ENCODE measurements at places on chromosomes 2 and 18. TPM values are rescaled to one million over a fixed set of nuclear protein-coding genes. Genes with fewer than 3 reads are reported as not detected.
A peak's percentile ranks its signal among the peaks of the same experiment; 100 is the strongest.

The CCDC148 gene
- total RNA-seq: not detected

The SNED1 gene
- total RNA-seq: 32.6 TPM

The MROH2A gene
- total RNA-seq: not detected

The INPP5D gene
- total RNA-seq: 163 TPM

The MRPL44 gene
- 32.5 TPM for total RNA-seq

The DOCK10 gene
- 223 TPM for total RNA-seq

The GRHL1 gene
- total RNA-seq: 2.0 TPM

The ANKRD62 gene
- total RNA-seq: not detected

The ANKRD23 gene
- 15.5 TPM for total RNA-seq

The HS1BP3 gene
- 17.2 TPM for total RNA-seq

The IWS1 gene
- total RNA-seq: 40.8 TPM

The MOCOS gene
- total RNA-seq: 0.25 TPM

The ABCB11 gene
- total RNA-seq: not detected

The SNTG2 gene
- not detected for total RNA-seq

The UGT1A1 gene
- not detected for total RNA-seq

The EIF2AK2 gene
- total RNA-seq: 136 TPM

The DSC3 gene
- not detected for total RNA-seq

The MPP4 gene
- total RNA-seq: not detected

- DNase-seq: no peak
Observed at GRCh38 chr2:159108181-159108893, 139.9 kb downstream of the TANC1 start.

DNA sequence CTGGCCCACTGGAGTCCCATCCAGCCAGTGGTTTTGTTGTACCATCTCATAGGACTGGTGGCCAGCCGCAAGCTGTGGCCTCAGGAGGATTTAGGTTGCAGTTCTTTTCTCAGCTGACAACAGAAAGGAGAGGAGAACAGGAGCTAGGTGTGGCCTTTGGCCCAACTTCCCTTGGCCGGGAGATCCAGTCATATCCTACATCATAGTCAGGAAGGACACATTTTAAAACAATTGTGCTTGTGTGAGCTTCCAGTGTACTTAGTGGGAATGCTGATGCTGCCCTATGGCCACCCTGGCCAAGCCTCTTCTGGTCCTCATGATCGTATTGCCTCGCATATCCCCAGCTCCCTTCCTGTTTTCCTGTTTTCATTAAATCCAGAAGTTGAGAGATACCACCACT lies 98.1 kb downstream of the WDSUB1 start:
- no peak for DNase-seq

DNA sequence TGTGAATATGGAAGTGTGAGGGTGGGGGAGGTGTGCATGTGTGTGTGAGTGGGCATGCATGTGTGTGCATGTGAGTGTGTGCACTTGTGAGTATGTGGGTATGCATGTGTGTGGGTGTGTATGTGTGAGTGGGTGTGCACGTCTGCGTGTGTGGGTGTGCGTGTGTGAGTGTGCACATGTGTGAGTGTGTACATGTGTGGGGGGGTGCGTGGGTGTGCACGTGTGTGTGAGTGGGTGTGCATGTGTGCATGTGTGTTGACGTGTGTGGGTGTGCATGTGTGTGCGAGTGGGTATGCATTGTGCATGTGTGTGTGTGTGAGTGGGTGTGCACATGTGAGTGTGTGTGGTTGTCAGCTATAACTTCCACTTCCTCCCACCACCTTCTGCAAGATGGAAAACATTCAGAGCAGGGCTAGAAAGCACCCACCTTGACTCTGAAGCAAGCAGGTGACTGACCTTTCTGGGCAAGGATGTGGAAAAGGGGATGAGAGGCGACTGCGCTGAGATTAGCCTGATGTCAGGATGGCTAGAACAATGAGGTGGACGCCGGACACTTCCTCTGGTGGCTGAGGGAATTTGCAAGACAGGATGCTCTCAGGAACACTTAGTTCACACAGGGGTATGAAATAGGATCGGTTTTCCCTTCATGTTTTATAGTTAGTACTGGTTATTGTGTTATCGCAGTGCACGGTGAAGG lies 103.6 kb downstream of the ACKR3 start:
- no peak for DNase-seq

GRCh38 chr2:62197011-62197924 lies 1.4 kb downstream of the B3GNT2 start:
- peak; percentile 49 for DNase-seq

- no peak for DNase-seq
Observed at GRCh38 chr18:40868110-40868858, 1086.8 kb upstream of the PIK3C3 start.

DNA sequence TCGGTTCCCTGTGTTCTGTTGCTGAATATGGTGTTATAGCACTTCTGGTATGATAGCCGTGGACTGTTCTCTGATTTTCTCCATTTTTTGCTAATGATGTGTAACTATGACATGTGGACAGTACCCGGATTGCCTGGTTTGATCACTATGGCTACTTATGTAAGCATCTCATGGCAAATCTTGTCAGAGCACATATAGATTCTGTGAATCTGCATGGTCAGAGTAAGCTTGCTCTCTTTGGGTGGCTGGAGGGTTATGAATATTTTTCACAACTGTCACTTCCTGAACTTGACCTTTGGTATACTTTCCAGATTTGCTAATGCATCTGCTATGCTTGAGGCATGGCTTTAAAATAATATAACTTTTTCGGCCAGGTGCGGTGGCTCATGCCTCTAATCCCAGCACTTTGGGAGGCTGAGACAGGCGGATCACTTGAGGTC lies 36.8 kb upstream of the ATP8B1 start:
- no peak for DNase-seq

DNA sequence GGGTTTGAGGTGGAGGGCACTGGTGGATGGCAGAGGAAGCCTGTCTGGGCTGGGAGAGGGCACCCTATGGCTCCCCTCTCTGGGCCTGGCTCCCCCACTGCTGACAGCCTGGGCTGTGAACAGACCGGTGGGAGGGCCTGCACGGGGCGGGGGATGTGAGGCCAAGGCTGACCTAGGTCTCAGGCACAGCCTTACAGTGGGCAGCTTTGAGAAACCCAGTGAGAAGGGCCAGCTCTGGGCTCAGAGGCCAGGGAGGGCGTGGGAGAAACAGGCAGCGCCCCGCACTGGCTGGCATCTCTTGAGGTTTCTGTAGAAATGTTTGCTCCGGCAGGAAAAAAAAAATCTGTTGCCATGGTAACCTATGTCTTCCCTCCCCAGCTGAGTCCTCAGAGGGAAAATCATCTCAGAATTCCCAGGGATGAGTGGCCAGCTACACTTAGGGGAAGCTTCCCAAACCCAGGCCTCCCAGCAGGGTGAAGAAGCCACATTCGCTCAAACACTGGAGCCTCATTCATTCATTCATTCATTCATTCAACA lies 71.7 kb upstream of the TAF1B start:
- no peak for DNase-seq

GRCh38 chr2:222734703-222735014 lies 63.2 kb downstream of the MOGAT1 start:
- DNase-seq: no peak

- no peak for DNase-seq
Observed at GRCh38 chr2:60319031-60319547, 234.4 kb downstream of the BCL11A start.

GRCh38 chr18:33781429-33781828 lies 203.4 kb downstream of the ASXL3 start:
- no peak for DNase-seq

GRCh38 chr18:40911041-40911440 lies 1044.0 kb upstream of the PIK3C3 start:
- no peak for DNase-seq

- DNase-seq: no peak
Observed at GRCh38 chr18:7237673-7238272, 6.9 kb downstream of the LRRC30 start.

DNA sequence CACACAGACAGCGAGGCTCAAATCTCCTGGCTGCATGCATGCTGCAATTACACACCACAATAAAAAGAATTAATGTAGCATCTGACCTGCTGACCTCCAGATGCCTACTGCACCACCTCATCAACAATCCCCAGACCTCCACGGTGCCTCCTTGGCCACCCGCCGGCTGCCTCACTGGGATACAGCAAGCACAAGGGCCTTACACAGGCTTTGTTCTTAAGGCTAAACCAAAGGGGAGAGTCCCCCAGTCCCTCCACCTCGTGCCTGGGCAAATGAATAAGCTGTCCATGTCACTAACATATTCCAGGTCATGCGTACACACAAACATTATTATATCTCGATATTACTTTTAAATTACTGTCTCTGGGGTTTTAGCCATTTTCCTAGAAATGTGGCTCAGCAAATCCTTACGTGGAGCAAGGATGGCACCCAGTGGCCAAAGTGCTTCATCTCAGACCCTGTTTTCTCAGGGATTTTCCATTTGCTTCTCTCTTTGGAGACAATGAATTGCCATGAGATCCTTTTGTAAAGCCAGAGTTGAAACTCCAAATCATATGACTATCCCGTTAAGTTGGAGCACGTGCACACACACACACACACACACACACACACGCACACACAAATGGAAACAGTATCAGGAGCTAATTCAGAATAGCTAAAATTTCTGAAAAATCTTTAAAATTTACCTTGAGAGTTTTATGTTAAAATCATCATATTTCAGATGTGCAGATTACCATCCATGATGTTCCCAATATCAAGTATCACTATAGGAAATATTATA lies 313.8 kb downstream of the PDE11A start:
- no peak for DNase-seq

GRCh38 chr2:149019768-149020167 lies 18.7 kb upstream of the LYPD6B start:
- no peak for DNase-seq

- no peak for DNase-seq
Observed at GRCh38 chr2:236894791-236895190, 190.9 kb upstream of the COPS8 start.

GRCh38 chr2:152815634-152816257 lies 97.3 kb downstream of the ARL6IP6 start:
- DNase-seq: no peak

DNA sequence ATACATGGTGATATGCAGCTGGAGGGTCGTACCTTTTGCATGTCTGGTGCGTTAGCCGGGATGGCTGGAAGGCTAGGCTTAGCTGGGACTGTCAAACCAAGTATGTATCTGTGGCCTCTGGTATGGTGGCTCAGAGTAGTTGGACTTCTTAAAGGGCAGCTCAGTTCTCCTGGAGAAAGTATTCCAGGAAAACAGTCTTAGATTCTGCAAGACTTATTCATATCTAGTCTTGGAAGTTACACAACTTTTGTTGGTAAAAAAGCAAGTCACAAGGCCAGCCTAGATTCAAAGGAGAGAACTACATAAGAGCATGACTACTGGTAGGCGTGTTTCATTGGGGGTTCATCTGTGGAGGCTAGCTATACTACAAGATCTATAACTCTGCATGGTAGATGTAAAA lies 45.5 kb downstream of the EML4 start:
- DNase-seq: no peak

GRCh38 chr2:191020742-191021381 lies 6.9 kb upstream of the STAT1 start:
- DNase-seq: peak; percentile 38

DNA sequence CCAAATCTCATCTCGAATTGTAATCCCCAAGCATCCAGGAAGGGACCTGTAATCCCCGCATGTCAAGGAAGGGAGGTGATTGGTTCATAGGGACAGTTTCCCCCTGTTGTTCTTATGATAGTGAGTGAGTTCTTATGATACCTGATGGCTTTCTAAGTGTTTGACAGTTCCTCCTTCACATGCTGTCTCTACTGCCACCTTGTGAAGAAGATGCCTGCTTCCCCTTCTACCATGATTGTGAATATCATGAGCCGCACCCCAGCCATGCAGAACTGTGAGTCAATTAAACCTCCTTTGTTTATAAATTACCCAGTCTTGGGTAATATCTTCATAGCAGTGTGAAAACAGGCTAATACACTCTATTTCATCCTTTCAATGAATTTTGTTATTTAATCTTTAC lies 446.7 kb downstream of the RNF144A start:
- DNase-seq: no peak

DNA sequence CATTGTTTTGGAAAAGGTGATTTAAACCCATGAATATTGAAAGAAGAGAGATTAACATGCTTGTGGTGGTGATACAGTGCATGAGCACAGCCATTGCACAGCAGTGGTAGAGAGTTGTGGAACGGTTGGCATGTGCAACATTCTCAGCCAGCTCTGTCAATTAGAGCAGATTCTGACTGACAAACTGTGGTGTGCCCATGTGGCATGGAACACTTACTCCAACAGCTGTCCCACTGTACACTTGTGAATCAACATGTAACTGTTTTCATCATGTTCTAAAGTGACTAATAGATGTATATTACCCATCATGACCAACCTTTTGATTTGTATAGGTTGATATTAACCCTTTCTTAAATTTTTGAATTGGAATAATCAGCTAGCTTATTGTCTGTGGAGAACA lies 55.6 kb downstream of the PKP4 start:
- DNase-seq: no peak

GRCh38 chr18:692824-693223 lies 19.6 kb downstream of the ENOSF1 start:
- no peak for DNase-seq

- DNase-seq: no peak
Observed at GRCh38 chr2:15313657-15314056, 247.5 kb downstream of the NBAS start.

- DNase-seq: no peak
Observed at GRCh38 chr2:9210030-9210429, 3.4 kb downstream of the ASAP2 start.

GRCh38 chr2:168466834-168467565 lies 10.9 kb downstream of the CERS6 start:
- DNase-seq: no peak

DNA sequence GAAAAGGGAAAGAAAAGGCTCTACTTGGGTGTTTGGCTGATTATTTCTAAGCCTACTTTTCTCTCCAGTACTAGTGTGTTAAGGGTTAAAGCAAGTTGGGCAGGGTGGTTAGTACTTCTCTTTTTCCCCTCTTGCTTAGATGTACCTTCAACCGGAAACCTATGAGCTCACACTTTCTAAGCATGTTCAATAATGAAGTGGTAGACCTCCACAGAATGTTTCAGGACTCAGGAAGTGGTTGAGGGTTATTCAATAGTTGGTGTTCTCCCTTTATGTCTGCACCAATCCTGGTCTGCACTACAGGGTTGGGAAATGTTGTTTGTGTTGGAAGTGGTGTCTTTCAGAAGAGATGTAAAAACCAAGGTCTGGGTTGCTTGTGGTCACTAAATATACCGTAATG lies 137.1 kb downstream of the ZEB2 start:
- peak; percentile 20 for DNase-seq

- DNase-seq: peak; percentile 86
Observed at GRCh38 chr2:12716032-12716281, 779 bp upstream of the TRIB2 start.

DNA sequence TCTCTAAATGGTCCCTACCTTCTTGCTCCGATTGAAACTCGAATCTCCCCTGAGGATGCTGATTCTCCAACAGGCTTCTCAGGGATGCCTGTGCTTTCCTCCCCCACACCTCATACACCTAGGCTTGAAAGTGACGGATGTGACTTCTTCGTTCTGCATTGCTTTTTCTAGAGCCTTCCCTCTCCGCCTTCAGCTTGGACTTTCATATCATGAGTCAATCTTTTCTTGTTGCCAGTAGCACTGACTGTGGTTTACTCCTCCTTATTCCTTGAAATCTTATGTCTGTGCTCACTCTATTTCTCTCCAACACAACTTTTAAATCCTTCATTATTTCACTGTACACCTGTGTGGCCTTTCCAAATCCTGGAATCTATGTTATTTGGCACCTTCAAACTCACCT lies 451.4 kb downstream of the TMX3 start:
- no peak for DNase-seq
